Neural progenitor cell (in vitro differentiated cells): ENCODE measurements at places on chromosomes 3 and 15. TPM values are rescaled to one million over a fixed set of nuclear protein-coding genes. Genes with fewer than 3 reads are reported as not detected.
A peak's percentile ranks its signal among the peaks of the same experiment; 100 is the strongest.

DNA sequence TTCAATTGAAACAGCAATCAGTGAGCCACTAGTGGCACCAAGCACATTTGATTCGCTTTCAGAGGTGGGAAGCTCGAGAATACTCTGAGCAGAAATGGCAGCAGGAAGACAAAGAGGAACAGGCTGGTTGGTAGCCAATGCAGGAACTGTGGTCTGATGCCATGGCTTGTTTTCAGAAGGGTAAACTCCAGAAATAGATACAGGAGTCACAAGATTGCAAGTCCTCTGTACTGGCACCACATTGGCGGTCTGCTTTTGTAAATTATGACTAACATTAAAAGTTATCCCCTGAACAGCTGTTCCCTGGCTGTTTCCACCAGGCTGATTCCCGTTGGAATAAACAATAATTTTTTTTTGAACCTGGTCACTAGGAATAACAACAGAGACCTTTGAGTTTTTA lies 35.5 kb downstream of the USF3 start:
- no peak for DNase-seq

- DNase-seq = no peak
Observed at GRCh38 chr3:161927131-161927530, 430.5 kb downstream of the OTOL1 start.

DNA sequence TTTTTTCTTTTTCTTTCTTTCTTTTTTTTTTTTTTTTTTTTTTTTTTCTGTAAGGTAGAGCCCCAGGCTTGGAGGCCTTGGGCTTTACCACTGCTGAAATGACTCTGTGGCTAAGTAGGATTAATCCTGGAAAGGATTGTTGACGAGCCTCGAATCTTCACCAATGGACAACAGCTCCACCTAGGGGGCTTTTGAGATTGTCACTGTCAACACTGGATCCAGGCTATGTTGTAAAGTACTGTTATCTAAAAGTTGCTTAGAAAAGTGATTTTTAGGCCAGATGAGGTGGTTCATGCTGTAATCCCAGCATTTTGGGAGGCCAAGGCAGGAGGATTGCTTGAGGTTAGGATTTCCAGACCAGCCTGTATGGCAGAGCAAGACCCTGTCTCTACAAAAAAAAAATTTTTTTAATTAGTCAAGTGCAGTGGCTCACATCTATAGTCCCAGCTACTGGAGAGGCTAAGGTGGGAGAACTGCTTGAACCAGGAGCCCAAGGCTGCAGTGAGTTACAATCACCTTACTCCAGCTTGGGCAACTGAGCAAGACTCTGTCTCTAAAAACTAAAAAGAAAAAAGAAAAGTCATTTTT lies 41.6 kb downstream of the KLHL18 start:
- DNase-seq = peak; percentile 91

DNA sequence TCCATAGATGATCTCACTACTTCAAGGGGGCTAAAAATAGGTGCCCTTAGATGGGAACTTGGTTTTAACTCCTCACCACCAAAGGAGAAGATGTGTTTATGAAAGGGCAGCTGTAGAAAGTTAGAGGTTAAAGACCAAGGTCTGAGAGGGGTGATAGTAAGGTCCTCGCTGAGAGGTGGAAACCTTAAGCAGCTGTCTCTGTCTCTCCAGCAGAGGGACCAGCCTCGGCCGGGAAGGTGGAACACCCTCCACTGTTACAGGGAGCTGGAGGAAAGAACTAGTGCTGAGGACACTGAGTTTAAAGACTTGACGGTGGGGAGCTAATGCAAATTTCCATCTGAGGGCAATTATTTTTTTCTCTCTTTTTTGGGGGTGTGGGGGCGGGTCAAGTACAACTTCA lies 8.9 kb upstream of the RLBP1 start:
- no peak for DNase-seq

DNA sequence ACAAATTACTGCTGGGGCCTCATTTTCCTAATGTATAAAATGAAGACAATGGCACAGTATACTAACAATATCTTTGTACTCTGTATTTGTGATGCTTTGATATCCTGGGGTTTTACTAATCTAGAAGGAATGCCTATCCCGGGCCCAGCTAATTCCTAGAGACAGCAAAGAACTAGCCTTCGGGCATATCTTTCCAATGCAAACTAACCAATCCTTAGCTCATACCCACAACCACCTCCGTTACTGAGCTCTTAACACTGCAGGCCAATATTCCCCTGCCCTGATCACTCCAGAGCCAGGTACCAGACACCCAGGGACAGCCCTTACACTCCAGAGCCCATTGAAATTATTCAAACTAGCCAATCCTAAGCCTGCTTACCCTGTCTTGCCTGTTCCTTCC lies 309.0 kb downstream of the ULK4 start:
- DNase-seq = peak; percentile 25

GRCh38 chr15:41817327-41817726 lies 10.6 kb upstream of the JMJD7 start:
- DNase-seq = no peak

- DNase-seq = peak; percentile 73
Observed at GRCh38 chr3:68007621-68008226, 353.3 kb upstream of the SUCLG2 start.

DNA sequence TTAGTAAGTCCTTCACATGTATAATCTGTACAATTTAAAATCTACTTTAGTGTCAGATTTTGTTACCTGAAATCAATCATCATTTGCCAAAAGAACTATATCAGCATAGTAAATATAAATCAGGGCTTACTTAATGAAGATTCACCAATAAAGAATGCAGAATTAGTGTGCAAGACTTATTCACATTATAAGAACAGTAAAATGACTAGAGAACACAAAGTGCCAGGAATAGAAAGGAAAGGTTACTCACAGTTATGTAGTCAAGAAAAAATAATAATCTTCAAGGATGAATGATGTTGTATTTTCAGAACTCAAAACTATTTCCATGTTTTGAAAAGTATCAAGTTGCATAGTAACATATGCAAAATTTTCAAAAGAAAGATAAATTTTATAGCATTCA lies 891.9 kb downstream of the ROBO1 start:
- DNase-seq = no peak

DNA sequence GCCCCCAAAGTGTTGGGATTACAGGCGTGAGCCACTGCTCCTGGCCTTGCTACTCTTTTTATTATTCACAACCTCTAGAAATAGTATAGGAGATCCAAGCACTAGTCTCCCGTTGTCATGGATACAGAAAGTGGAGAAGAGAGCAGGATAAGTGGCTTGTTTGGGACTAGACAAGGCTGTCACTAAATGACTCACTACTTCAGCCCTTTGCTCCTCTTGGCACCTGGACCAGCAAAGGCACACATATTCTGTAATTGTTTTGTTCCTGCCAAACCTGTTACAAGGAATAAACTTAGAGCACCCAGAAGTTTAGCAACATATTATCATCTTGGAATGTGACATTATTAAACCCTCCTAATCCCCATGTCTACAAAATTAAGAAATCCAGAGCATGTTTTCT lies 427.2 kb upstream of the THBS1 start:
- DNase-seq = no peak

The P2RY13 gene
- total RNA-seq = not detected in 2 replicates

The HESX1 gene
- total RNA-seq = 42.1 and 50.6 TPM in 2 replicates

The SKOR1 gene
- total RNA-seq = 0.09 and 0.51 TPM in 2 replicates

The CGNL1 gene
- 3.0 and 4.0 TPM in 2 replicates for total RNA-seq

- DNase-seq = peak; percentile 70
Observed at GRCh38 chr15:41263891-41264351, 32.9 kb downstream of the CHP1 start.

DNA sequence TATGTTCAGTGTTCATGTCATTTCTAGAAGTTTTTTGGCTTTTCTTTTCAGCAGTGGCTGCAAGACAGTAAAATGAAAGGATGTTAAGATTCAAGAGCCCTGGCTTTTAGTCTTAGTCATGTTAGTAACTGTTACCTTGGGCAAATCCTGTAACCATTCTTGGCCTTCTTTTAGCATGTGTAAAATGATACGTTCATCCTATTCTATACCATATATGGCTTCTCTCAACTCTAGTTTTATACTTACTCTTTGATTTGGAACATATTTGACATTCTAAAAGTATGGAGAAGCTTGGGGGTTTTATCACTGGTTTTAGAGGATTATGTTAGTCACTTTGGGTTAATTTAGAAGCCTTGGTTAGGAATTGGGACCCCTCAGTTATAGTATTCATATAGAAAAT lies 20.1 kb downstream of the GTF2E1 start:
- no peak for DNase-seq

The CHRM5 gene
- not detected in 2 replicates for total RNA-seq

GRCh38 chr3:54053211-54053610 lies 69.1 kb upstream of the CACNA2D3 start:
- no peak for DNase-seq

DNA sequence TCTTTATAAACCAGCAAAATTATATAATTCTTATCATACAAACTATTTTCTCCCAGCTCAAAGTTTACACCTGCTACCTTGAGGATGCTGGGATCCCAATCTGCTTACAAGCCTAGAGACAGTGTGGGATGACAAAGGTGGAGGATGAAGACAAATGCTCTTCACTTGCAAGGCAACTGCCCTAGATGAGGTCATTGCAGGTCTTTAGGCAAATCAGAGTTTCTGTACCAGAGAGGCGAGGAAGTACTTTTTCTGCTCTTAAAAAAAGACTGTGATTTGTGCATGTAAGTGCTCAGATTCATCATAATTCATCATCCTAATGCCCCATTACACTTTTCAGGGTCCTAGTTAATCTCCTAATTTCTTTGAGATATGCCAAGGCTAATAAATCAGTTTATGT lies 376.1 kb downstream of the ZPLD1 start:
- DNase-seq = no peak

GRCh38 chr3:123914829-123915228 lies 30.7 kb upstream of the MYLK start:
- no peak for DNase-seq

- no peak for DNase-seq
Observed at GRCh38 chr3:186432189-186432588, 70.2 kb upstream of the DGKG start.
